ENCODE measurements at places on chromosomes 6 and 20.
A peak's percentile ranks its signal among the peaks of the same experiment; 100 is the strongest.

GRCh38 chr6:2478200-2478599 lies 232.8 kb upstream of the GMDS start:
- DNase-seq: peak; percentile 77

GRCh38 chr6:37241775-37242428 lies 15.7 kb upstream of the TBC1D22B start:
- no peak for DNase-seq

DNA sequence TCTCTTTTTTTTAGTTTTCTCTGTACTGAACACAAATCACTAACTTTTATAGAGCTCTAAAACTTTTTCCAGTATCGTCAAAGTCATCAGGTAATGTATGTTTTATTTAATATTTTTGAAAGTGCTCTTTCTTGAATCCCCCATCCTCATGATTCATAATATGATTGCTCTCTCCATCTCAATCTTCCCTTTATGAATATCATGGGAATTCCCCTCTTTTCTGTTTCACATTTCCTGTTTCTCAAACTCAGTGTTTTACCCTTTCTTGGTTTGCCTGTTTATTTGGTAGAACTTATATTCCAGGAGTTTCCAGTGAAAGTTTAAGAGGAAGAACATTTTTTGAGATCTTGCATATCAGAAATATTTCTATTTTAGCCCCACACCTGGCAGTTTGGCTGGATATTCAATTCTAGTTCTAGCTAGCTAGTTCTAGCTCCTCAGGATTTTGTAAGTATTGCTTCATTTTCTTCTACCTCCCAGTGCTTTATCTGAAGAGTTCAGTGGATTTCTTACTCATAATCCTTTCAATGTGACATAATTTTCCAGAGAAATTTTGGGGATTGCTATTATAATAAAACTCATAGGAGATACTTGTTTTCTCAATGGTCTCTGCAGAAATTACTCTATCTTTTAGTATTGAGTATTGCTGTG lies 6.1 kb upstream of the C6orf58 start:
- DNase-seq: no peak

DNA sequence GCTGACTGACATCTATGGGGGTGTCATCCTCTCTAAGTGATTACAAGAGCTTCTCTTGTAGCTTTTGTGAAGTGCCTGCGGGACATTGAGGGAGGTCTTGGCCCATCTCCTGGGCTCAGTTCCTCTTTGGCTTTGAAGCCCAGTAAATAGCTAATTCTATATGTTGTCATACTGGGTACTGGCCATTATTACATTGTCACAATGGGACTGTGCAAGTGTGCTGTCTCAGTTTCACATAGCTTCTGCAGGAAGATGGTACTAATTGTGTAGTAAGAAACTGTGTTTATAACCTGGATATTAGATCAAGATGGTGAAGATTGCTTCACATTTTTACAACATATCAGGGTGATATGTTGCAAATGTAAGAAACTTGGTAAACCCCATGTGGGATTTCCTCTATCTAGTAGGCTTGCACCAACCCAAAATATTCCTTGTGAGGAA lies 19.9 kb downstream of the SPINT3 start:
- DNase-seq: no peak

- DNase-seq: no peak
Observed at GRCh38 chr6:5626727-5627426, 365.6 kb downstream of the FARS2 start.

DNA sequence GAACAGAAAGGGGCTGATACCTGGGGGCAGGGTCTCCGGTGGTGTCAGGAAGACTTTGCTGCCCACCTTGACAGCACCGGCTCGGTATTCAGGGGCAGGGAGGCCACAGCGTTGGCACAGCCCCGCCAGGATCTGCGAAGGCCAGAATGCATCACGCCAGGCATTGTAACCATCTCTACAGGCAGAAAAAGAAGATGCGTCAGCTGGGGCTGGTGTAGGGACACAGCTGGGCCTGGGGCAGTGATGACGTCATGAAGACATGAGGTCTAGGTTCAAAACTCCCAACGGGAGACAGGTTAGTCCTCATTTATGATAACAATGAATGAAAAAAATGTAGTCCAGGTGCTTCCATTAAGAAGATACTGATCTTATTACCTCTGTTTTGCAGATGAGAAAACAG lies 22.0 kb downstream of the ERGIC3 start:
- DNase-seq: no peak
